GM23338 (cell line): ENCODE measurements at places on chromosomes 1 and 21.
A peak's percentile ranks its signal among the peaks of the same experiment; 100 is the strongest.

DNA sequence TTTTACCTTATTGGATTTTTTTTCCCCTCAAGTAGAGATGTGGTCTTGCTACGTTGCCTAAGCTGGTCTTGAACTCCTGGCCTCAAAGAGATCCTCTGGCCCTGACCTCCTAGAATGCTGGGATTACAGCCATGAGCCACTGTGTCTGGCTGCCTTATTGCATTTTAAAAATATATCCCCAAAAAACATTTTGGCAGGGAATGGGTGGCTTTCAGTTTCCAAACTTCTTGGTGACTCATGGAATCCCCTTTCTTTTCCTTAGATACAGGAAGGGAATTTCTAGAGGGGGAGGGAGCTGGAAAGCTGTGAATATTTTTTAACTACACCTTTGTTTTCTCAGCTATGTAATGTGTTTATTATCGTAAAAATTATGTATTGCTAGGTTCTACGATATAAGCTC, 73.3 kb downstream of the SNRPE start:
- H3K27ac ChIP-seq, result no peak overlapping the region
- DNase-seq, result no peak
- H3K27me3 ChIP-seq, result no peaks in the 10 kb centered on the region
- no peaks in the 10 kb centered on the region for H3K36me3 ChIP-seq

DNA sequence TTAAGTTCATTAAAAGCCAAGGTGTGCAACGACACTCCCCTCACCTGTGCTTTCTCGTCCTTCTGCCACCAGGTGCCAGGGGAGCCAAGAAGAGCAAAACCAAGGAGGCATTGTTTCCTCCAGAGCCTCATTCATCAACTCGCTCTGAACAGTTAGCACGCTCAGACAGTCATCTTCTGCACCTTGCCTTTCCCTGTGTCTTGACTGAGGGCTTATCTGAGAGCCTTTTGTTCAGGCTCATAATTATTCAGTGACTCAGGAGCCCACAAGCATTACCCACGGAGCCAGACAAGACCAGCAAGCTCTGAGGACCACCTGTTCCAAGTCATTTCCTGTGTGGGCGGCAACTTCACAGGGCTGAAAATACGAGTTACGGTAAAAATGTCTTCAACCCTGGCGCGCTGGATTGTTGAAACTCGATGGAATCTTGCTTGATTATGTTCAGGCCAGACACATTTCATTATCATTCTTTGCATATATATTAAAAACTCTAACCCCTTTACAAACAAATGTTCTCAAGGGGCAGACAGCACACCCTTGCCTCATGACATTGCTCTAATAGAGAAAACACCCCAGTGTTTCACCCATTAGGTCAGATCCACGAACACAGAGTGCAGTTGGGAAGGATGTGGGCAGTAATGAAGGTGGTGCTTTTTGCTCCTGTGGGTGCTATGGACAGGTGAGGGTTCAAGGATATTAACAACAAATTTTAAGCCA, 89.7 kb upstream of the RUNX1 start:
- H3K36me3 ChIP-seq, result no peaks in the 10 kb centered on the region
- no peak overlapping the region for H3K27ac ChIP-seq
- H3K4me1 ChIP-seq, result peaks cover 18% of the 10 kb centered on the region
- H3K27me3 ChIP-seq, result no peaks in the 10 kb centered on the region

DNA sequence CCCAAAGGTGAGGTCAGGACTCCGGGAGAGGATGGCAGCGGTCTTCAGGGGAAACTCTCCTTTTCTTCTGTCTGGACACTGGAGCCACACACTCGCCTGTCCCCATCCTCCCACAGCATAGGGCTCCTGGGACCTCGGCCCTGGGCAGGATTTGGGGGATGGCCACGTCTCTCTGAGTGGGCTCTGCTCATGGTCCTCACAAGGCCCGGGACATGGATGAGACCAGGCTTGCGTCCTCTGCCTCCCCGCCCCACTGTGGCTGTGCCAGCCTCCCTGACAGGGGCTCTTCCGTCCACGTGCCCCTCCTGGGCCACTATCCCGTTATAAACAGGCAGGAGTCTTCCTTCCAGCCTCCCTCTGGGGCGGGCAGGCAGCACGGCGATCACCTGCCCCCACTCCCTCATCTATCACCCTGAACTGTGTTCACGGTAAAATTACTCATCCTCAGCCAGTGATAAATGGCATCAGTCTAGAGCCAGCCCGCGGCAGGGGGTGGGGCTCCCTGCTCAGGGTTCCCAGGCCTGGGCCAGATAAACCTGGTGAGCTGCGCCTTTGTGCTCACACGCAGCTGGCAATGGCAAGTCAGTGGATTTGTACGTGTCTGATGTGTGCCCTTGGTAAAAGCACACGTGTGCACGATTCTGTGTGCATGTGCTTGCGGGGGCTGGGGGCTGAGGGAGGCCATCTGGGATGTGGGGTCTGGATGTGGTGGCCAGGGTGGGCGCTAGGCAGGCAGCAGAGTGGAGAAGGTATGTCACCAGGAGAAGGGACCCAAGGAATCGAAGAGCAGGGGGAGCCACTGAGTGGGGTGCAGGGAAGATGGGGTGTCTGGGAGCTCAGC, 12.6 kb upstream of the SAMD11 start:
- no peak for DNase-seq
- no peak overlapping the region for H3K27ac ChIP-seq
- H3K27me3 ChIP-seq, result peaks cover 70% of the 10 kb centered on the region
- no peak overlapping the region for H3K4me3 ChIP-seq
- no peaks in the 10 kb centered on the region for H3K4me1 ChIP-seq

DNA sequence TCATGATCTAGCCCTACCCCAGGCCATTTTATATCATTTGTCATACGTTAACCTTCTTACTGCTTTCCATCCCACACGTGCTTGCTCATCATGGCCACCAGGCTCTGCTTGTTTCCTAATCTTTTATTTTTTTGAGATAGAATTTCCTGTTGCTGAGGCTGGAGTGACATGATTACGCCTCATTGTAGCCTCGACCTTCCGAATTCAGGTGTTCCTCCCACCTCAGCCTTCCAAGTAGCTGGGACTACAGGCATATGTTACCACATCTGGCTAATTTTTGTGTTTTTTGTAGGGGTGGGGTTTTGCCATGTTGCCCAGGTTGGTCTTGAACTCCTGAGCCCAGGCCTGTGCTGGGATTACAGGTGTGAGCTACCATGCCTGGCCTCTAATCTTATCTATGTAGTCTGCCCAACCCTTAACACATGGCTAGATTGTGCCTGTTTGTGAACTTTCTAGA, 3.3 kb downstream of the UAP1 start:
- H3K4me1 ChIP-seq, result peaks cover 9% of the 10 kb centered on the region; the same call in 1 of the 2 replicates
- no peaks in the 10 kb centered on the region for H3K36me3 ChIP-seq
- no peak for DNase-seq
- H3K4me3 ChIP-seq, result no peak overlapping the region
- no peak overlapping the region for H3K27ac ChIP-seq
- H3K27me3 ChIP-seq, result peaks cover 8% of the 10 kb centered on the region; the same call in 1 of the 2 replicates

DNA sequence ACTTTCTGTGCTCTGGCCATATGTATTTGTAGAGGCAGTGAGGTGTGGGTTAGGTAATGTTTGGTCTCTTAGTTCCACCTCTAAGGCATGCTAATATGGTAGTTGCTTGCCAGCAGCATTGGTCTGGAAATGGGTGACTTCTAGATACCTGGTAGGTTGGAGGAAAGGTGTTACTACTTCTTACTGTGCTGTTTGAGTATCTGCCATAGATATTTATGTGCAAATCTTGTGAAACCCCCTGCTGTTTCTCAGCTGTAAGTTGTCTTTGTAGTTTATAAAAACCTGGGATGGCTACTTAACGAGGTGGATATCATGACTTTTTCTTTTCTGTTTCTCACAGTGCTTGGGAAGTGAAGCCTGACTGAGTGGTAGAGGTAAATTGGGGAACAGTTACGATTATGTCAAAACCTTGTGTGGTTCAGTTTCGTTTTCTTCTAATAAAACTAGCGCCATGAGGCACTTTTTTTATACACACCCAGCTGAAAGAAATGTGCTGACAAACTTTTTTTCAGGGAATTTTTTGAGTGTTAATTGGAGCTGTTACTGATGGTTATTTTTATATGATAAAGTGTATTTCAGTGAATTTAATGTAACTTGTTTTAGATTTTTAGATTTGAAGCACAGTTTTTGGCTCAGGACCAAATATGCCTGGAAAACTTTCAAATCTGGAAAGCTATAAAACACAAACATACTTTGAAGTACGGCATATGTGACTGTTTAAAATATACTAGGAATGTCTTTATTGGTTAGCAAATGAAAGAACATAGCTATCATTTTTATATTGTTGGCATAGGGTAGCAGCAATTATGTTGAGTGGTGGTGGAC, 42.1 kb downstream of the CAMSAP2 start:
- 0 out of 2 replicates have a peak, but pooled peaks cover 4% of the 10 kb centered on the region for H3K4me1 ChIP-seq
- H3K27ac ChIP-seq, result no peak overlapping the region
- H3K36me3 ChIP-seq, result peaks cover 16% of the 10 kb centered on the region
- peak; percentile 31 for DNase-seq
- H3K4me3 ChIP-seq, result no peak overlapping the region

DNA sequence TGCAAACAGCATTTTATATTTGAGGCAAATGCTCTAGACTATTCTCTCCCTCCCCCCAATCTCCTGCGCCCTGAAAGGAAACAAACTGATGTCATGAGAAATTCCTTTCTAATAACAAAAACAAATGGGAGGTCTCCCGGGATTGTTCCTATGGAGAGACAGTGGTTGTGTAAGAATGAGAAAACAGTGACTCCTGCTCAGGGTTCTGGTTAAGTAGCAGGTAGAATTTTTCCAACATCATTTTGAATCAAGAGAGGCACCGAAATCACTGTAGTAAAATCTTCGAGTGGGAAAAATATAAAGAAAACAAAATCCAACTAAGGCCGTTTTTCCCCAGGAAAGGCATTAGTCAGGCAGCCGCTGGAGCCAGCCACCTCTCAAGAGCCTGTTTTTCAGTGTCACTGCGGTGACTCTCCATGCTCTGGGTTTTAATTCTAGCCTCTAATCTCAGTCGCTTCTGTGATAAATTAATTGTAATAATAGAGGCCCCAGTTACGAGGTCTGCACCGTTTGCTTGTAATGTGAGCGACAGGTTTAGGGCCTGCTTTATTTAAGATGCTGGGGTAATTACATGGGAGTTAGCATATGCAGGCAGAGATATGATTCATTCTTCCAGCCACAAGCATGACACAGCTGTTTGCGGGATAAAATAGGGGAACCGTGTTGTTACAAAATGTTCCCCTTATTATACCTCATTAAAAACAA, 80.3 kb downstream of the RNF220 start:
- H3K27me3 ChIP-seq, result no peaks in the 10 kb centered on the region
- peak; percentile 68 for DNase-seq
- no peaks in the 10 kb centered on the region for H3K36me3 ChIP-seq
- peak overlapping the region; percentile 21 for H3K27ac ChIP-seq

DNA sequence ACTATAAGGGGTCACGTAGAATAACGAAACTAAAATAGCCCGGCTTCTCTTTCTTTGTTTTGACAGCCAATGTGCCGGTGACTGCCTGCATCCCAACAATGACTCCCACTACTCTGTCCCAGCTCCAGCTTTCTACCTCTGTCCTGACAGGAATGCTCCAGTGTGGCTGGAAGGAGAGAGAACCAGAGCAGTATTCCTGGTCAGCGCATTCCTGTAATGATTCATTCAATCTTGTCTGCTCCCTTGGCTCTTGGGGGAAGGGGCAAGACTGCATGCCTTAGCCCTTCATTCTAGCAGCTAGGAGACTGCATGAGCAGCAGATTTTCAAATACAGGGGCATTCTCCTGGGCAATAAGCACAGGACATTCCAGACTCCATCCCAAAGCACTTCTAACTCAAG, 132.1 kb upstream of the PRMT6 start:
- no peak overlapping the region for H3K4me3 ChIP-seq
- no peak overlapping the region for H3K27ac ChIP-seq
- no peaks in the 10 kb centered on the region for H3K36me3 ChIP-seq
- H3K27me3 ChIP-seq, result no peaks in the 10 kb centered on the region
- peaks cover 8% of the 10 kb centered on the region; the same call in 1 of the 2 replicates for H3K4me1 ChIP-seq

DNA sequence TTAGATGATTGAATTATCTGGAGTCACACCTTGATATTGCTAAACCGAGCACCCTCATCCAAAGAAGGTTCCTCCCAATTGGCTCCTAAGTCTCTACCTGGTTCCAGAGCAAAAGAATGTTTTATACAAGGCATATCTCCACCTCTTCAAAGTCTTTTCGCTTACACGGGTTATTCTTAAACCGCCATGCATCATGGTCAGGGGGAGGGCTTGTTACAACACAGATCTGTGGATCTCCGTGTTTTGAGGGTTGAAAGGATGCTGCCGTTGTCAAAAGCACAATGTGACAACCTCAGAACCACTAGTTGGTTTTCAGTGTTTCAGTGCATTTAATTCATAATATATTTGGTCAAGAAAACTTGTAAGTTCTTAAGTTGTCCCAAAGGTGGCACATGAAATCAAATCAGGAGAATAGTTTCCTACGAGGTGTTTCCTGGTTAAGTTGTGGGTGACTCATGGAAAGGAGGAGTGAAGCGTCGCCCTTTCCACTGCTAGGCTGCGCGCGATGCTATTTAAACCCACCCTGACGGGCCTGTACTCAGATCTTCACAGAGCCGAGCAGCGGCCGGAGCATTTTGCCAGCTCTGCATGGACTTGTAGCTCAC, 1531.6 kb upstream of the TPTE start:
- H3K36me3 ChIP-seq, result no peaks in the 10 kb centered on the region
- H3K27me3 ChIP-seq, result no peaks in the 10 kb centered on the region
- no peak overlapping the region for H3K4me3 ChIP-seq
- peak; percentile 88 for DNase-seq
- no peaks in the 10 kb centered on the region for H3K4me1 ChIP-seq
- H3K27ac ChIP-seq, result no peak overlapping the region

DNA sequence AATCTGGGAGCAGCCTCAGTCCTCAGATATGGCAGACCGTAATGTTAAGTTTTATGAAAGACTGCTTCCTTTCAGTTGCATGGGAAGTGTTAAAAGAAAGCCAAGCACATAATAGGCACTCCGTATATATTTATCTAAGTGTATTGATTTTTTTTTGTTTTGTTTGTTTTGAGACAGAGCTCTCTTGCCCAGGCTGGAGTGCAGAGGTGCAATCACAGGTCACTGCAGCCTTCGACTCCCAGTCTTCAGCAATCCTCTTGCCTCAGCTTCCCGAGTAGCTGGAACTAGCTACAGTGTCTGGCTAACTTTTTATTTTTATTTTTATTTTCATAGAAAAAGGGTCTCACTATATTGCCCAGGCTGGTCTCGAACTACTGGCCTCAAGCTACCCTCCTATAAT, 341.8 kb downstream of the USH2A start:
- no peaks in the 10 kb centered on the region for H3K27me3 ChIP-seq
- H3K36me3 ChIP-seq, result no peaks in the 10 kb centered on the region
- H3K27ac ChIP-seq, result no peak overlapping the region
- no peak for DNase-seq
- H3K4me1 ChIP-seq, result peaks cover 5% of the 10 kb centered on the region

DNA sequence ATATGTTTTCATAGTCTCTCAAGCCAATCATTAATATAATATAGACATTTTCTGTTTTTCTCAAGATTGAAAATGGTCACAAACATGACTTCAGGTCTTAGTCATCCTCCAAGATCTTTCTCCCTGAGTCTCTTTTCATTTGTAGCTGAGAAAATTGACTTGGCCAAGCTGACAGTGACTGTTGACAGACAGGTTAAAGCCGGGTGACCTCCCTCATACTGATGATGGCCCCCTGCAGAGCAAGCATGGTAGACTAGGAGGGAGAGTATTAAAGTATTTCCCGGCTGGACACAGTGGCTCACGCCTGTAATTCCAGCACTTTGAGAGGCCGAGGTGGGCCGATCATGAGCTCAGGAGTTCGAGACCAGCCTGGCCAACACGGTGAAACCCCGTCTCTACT, 6.8 kb upstream of the KIAA1614 start:
- H3K27ac ChIP-seq, result no peak overlapping the region
- peaks cover under 1% of the 10 kb centered on the region; the same call in 1 of the 2 replicates for H3K27me3 ChIP-seq
- no peak overlapping the region for H3K4me3 ChIP-seq
- DNase-seq, result no peak
- H3K4me1 ChIP-seq, result peaks cover 6% of the 10 kb centered on the region; the same call in 1 of the 2 replicates
